ENCODE measurements at places on chromosomes 2 and 18.

GRCh38 chr2:197273485-197273884 lies 37.1 kb downstream of the ANKRD44 start:
- DNase-seq, result no peak

DNA sequence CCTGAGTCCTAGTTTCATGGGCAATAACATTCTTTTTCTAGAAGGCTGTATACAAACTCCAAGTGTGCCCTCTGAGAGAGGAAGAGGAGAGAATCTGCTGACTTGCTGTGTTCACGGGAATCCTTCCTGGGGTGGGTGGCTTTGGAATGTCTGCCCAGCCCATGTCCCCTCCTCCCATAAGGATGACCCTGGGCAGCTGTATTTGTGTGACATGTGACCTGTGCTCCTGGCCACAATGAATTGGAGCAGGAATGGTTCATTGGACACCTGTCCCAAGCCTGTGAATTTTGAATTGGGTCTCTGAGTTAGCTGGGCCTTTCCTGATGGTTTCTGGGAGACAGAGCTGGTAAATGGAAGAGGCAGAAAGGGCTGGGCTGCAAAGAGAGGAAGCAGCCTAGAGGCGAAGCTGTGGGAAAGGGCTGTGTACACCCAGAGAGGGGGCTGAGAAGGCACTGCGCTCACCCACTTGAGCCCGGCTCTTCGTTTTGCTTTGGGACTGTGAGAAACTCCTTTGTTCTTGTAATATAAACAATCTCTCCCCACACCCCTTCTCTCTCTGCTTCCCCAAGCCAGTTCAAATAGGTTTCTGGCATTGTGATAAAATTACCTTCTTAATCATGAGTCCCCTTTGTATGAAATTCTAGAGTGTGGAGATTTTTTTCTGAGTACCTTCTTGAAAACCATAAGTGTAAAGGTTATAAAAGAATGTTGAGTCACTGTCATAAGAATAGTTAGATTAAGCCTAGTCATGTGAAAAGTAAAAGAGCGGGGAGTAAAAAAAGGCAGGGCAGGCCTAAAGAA lies 49.8 kb downstream of the SLC4A5 start:
- no peak for DNase-seq

DNA sequence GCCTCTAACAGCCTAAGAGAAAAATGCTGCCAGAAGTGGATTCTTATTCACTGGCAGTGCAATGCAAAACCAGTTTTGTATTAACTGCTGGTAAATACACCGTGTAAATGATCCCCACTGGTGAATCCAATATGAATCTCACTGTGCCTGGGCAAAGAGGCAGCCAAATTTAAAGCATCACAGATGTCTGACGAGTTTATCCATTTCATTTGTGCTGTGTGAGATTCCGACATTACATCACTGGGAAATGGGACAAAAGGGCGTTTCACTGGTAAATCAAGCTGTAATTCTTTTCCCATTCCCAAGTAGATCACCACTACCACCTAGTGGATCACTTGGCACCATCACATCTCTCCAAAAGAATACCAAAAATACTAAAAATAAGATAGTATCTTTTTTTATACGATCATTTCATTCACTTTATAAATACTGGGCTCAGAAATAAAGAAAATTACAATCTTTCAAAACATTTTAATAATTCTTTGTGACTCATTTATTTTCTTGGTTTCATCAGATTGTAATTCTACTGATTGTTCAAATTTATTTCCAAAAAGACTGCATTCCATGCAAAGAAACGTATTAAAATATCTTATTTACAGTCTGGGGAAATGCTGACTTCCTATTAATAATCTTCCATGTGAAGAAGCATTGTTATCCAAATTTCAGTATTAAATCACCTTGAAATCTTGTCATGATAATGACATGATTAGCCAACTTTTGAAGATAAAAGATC lies 125.6 kb downstream of the GRB14 start:
- no peak for DNase-seq

DNA sequence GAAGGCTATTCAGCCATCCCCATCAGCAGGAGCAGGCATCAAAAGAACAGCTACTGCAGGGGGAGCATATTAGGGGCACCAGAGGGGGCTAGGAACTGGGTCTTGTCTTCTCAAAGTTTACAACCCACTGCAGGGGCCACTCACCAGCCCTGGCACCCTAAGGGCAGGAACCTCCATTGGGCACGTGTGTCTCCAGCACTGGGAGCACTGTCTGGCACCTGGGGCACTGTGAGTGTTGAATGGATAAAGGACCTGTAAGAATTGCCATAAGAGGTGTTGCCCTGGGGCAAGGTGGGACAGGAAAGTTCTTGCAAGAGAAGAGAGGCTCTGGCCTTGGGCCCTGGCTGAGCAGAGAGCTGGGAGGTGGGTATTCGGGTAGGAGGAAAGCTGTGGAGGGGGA lies 1.4 kb upstream of the STEAP3 start:
- DNase-seq, result no peak

GRCh38 chr18:76573325-76574025 lies 78.4 kb upstream of the ZNF516 start:
- no peak for DNase-seq

DNA sequence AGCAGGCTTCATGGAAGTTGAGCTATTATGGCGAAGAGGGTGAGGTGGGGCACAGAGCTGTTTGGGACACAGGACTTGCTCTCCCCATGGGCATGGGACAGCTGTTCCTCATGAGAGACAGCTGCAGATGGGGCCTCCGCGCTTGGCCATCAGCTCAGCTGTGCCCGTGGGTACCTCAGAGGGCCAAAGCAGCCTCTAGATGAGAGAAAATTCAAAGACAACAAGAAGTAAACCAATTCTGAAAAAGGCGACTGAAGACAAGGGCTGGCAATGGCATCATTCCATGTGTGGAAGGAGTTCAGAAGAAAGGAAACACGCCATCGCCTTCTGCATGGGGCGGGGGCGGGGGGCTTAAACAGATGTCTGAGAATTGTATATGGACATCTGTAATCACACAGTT lies 136.2 kb downstream of the BCL2 start:
- DNase-seq, result no peak

GRCh38 chr2:106537791-106538191 lies 50.6 kb downstream of the CD8B2 start:
- no peak for DNase-seq

DNA sequence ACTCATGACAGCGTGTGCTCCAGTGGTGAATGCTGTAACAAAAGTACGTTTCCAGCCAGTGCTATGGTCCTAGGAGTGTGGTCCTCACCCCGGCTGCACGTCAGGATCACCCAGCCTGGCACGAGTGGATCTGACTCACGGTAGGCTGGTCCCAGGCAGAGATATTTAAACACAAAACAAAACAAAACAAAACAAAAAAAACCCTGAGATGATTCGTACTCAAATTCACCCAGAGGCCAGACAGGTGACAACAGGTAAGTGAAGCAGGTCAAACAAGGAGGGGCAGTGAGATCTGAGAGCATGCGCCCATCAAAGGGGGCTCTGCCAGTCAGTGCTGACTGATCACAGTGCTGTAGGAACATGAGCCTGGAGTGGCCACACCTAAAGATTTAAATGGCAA lies 43.2 kb downstream of the C2orf76 start:
- no peak for DNase-seq

- no peak for DNase-seq
These were observed 12.6 kb downstream of the RNF149 start for GRCh38 chr2:101295895-101296294.

GRCh38 chr2:237427769-237428506 lies 14.0 kb upstream of the COL6A3 start:
- peak; percentile 27 for DNase-seq

GRCh38 chr2:172094294-172095145 lies 8.2 kb downstream of the DLX2 start:
- no peak for DNase-seq

GRCh38 chr18:12946549-12947284 lies 1.1 kb upstream of the SEH1L start:
- peak; percentile 56 for DNase-seq

GRCh38 chr2:128115921-128116623 lies 25.1 kb downstream of the UGGT1 start:
- DNase-seq, result no peak

DNA sequence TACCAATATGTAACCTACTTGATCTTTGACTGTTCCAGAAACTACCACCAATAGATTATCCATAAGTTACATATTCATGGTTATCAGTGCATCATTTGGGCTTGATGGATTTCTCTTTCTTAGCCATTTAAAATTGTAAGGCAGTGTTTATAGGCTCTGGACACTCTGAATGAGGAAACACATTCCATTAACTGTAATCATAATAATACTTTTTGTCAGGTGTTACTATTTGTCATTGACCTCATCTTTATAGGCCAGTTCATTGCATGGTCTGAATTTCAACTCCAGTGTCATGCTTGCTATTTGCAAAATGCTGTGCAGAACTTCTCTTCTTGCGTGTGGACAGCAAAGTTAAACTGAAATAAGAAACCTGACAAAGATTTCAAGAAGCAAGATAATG lies 1340.2 kb upstream of the ZEB2 start:
- DNase-seq, result no peak

DNA sequence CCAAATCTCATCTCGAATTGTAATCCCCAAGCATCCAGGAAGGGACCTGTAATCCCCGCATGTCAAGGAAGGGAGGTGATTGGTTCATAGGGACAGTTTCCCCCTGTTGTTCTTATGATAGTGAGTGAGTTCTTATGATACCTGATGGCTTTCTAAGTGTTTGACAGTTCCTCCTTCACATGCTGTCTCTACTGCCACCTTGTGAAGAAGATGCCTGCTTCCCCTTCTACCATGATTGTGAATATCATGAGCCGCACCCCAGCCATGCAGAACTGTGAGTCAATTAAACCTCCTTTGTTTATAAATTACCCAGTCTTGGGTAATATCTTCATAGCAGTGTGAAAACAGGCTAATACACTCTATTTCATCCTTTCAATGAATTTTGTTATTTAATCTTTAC lies 446.7 kb downstream of the RNF144A start:
- DNase-seq, result no peak

- DNase-seq, result no peak
These were observed 20.5 kb downstream of the SLC25A52 start for GRCh38 chr18:31740180-31740579.

DNA sequence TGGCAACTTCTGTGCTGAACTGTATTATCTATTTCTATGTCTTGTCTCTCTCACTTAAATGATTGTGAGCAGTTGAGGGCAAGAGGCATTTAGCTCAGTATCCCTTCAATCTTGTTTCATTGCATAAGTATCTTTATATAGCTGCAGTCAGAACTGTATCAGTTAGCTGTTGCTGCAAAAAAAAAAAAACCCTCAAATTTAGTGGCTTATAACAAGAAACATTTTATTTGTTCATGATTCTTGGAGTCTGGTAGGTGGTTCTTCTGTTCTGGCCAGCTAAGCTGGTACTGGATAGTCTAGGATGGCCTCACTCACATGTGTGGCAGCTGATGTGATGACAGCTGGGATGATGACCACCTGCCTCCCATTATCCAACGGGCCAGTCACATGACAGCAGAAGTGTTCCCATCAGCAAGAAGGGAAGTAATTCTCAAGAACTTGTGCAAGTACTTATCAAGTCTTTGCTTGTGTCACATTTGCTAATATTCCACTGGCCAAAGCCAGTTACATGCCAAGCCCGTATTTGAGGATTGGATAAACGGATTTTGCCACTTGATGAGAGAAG lies 67.8 kb downstream of the SLC4A3 start:
- DNase-seq, result no peak

GRCh38 chr2:239327536-239328350 lies 73.1 kb downstream of the HDAC4 start:
- peak; percentile 44 for DNase-seq

DNA sequence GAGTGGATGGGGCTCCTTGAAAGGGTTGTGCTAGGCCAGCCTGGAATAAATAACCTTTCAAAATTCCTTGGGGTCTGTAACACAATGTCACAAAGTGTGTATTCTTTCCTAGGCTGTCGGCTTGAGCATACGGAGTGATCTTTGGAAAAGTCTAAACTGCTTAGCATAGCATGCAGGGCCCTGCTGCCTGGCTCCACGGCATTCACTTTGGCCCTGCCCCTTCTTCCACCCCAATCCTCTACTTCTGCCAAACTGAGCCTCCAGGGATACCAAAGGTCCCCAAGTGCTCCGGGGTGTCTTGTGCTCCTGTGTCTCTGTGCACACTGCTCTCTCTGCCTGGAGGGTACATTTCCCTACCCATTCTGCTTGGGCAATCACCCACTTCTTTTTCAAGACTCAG lies 196.1 kb downstream of the LTBP1 start:
- DNase-seq, result no peak

GRCh38 chr2:1503471-1504310 lies 90.4 kb downstream of the TPO start:
- DNase-seq, result no peak

GRCh38 chr2:190781604-190782198 lies 98.9 kb upstream of the GLS start:
- DNase-seq, result peak; percentile 56

DNA sequence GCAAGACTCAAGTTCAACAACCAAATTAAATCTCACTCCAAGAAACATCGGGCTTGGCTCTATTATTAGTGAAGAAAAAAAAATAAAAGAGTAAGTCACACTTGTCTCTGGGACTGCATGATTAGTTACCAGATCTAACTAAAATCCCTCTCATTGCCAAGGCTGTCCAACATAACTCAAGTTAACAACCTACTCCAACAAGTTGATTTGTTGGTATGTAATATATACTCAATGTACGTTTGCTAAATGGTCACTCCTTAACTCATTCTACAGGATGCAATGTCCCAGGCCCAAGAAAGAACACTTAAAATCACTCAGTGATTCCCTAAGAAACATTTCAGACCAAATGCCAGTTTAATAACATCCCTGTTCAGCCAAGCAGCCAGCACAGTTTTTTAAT lies 95.1 kb downstream of the DYM start:
- no peak for DNase-seq

DNA sequence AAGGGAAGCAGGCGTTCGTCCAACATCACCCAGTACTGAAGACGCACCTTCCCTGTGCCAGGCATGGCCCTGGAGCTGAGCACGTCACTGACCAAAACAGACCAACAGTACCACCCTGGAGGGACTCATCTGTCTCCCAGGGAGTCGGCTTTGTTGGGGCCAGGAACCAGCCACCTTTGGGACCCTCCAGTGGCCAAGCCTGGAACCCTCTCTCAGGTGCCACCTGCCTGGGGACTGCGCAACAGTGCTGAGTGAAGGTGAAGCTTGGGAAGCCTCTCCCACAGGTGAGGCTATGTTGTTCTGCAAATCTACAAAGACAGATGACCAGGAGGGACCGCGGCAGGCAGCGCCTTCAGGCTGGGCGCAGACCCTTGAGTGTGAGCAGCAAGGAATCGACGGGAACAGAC lies 91.4 kb upstream of the OTOS start:
- peak; percentile 42 for DNase-seq

DNA sequence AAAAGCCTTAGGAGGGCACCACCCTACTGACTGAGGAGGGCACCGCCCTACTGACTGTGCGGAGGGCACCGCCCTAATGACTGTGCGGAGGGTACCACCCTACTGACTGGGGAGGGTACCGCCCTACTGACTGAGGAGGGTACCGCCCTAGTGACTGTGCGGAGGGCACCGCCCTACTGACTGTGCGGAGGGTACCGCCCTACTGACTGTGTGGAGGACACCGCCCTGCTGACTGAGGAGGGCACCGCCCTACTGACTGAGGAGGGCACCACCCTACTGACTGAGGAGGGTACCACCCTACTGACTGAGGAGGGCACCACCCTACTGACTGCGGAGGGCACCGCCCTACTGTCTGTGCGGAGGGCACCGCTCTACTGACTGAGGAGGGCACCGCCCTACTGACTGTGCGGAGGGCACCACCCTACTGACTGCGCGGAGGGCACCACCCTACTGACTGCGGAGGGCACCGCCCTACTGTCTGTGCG lies 150.2 kb upstream of the NFATC1 start:
- DNase-seq, result no peak

All from ureter (tissue), 1 donor.